ENCODE measurements at places on chromosomes 3 and 15. TPM values are rescaled to one million over a fixed set of nuclear protein-coding genes. Genes with fewer than 3 reads are reported as not detected.

The ISLR2 gene
- 0.93 TPM for polyA plus RNA-seq

The MNS1 gene
- 35.2 TPM for polyA plus RNA-seq

The SOX2 gene
- 0.30 TPM for polyA plus RNA-seq

The COL8A1 gene
- polyA plus RNA-seq = 9.0 TPM

DNA sequence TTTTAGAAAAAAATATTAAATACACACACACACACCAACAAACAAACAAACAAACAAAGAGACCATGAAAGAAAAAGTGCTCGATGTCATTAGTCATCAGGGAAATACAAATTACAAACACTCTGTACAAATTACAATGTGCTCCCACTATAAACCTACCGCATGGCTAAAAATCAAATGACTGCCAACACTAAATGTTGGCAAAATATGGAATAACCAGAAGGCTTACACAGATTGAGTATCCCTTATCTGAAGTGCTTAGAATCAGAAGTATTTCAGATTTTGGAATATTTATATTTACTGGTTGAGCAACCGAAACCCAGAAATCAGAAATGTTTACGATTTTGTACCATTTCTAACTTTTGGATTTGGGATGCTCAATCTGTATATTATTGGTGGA, 33.4 kb downstream of the CDV3 start:
- no peak for DNase-seq

DNA sequence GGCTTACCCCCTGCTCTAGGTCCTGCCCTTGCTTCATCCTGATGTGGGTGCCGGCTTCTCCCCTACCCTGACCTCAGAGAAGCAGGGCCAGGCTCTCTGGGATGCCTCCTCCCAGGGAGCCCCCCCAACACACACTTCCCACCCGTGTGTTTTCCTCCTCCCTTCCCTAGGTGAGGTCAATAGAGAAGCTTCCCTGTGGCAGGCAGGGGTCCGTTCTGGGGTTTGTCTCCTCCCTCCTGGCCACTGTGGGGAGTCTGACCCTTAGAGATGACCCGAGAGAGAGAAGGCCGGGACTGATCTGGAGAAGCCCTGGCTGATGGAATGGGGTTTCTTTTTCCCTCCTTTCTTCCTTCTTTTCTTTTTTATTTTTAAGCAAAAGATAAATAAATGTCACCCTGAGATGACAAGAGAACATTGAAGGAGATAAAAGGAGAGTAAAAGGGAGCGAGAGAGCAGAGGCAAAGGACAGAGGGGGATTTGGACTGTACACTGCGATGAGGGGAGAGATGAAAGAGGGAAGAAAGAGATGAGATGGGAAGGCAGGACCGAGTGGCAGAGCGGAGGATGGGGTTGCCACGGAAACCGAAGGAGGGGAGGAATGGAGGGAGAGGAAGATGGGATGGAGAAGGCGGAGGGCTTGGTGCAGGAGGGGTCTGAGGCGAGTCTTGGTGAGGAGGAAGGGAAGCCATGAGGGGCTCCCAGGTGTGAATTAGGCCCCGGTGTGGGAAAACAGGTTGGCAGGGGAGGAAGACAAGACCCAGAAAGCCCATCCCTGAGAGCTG, 48.4 kb downstream of the IDH2 start:
- no peak for DNase-seq

- DNase-seq = no peak
Observed at GRCh38 chr15:68205558-68205944, 419 bp upstream of the CALML4 start.

Measured in left kidney (tissue), 8 donors.